NCI-H2081 (cell line): ENCODE measurements at places on chromosomes 16 and 17.

GRCh38 chr17:2053380-2054261 is 1.3 kb upstream of the HIC1 start:
- DNase-seq: peak; percentile 45

DNA sequence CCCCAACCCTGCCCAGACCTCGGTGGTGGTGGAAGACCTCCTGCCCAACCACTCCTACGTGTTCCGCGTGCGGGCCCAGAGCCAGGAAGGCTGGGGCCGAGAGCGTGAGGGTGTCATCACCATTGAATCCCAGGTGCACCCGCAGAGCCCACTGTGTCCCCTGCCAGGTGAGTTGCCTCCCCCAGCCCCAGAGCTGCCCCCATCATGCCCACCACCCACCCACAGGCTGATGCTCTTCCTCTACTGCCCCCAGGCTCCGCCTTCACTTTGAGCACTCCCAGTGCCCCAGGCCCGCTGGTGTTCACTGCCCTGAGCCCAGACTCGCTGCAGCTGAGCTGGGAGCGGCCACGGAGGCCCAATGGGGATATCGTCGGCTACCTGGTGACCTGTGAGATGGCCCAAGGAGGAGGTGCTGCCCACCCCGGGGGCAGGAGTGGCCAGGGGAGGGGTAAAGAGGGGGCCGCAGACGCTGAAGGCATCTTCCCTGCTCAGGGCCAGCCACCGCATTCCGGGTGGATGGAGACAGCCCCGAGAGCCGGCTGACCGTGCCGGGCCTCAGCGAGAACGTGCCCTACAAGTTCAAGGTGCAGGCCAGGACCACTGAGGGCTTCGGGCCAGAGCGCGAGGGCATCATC is 8.4 kb downstream of the GALK1 start:
- DNase-seq: no peak

DNA sequence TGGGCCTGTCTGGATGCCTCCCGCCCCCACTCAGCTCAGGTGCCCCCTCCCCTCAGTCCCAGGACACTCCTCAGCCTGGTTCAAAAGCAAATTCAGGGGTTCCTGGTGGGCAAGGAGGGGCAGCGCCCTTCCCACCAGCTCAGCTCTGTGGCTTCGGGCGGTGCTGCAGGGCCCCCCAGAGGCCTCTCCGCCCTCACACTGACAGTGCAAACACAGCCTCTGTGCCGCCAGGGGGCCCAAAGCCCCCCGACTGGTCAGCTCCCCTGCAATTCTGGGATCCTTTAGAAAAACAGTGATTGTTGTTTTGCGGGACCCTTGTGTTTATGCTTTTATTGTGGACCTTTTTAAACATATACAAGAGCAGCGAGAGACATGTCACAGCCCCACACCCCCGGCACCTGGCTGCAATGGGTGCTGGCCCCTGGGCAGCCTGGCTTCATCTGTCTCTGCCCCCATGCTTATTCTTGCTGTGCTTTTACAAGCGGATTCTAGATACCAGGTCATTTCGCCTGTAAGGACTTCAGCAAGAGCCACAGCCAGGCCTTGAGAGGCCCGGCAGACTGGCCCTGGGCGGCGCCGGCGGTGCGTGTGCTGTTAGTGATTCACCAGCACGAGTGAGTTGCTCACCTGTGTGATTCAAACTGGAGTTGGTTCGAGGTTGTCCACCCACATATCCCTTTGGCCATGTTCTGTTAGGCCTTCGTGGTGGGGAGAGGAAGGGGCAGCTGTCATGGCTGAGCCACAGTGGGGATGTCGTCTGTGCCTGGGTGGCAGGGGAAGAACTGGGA is 21.2 kb downstream of the ZNF469 start:
- DNase-seq: no peak

- peak; percentile 78 for DNase-seq
Observed at GRCh38 chr16:22321340-22322001, 24.3 kb downstream of the POLR3E start.

GRCh38 chr16:76176153-76176552 is 101.0 kb upstream of the CNTNAP4 start:
- no peak for DNase-seq

GRCh38 chr16:72598696-72599095 is 426.7 kb upstream of the PMFBP1 start:
- DNase-seq: no peak

- no peak for DNase-seq
Observed at GRCh38 chr17:49815761-49816281, 27.3 kb downstream of the KAT7 start.

DNA sequence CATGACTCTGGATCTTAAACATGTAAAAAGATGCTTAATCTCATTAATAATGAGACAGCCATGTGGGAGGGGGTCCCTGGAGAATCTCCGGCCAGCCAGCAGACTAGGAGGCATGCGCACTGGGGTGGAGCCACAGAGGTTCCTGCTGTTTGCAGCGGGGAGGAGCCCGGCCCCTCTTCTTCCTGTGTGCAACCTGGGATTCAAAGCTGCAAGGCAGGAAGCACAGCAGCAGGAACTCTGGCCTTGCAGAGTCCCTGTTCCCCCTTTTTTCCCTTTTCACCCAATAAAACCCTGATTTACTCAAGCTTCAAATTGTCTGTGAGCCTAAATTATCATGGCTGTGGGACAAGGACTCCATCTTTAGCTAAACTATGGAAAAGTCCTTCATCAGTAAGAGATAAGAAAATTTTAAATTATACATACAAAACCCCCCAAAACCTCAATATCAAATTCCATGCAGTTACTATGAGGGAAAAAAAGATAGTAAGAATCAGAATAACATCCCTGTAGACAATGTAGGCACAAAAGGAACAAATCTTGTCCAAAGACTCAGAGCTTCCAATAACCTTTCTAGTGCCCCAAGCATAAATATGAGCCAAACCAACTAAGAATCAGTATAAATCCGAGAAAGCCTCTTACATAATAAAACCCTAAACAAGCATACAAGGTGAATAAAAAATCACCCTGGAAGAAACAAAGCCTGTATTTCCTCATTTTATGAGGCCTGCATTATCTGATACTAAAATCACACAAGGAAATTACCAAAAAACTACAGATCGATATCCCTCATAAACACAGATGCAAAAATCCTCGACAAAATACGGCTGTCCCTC is 12.1 kb downstream of the CFDP1 start:
- DNase-seq: no peak
